ENCODE measurements at places on chromosomes 6 and 20.

GRCh38 chr6:17271628-17272027 is 9.5 kb upstream of the RBM24 start:
- H3K4me1 ChIP-seq: no peaks in the 10 kb centered on the region
- H3K27me3 ChIP-seq: no peaks in the 10 kb centered on the region
- no peak for DNase-seq
- no peak overlapping the region for H3K4me3 ChIP-seq
- H3K36me3 ChIP-seq: no peaks in the 10 kb centered on the region

- H3K27me3 ChIP-seq: no peaks in the 10 kb centered on the region
- H3K4me1 ChIP-seq: no peaks in the 10 kb centered on the region
- no peak for DNase-seq
- H3K36me3 ChIP-seq: no peaks in the 10 kb centered on the region
- H3K27ac ChIP-seq: no peak overlapping the region
- no peak overlapping the region for H3K4me3 ChIP-seq
Observed at GRCh38 chr6:3798055-3798919, 46.8 kb upstream of the PXDC1 start.

GRCh38 chr6:96899451-96899998 is 1.8 kb upstream of the NDUFAF4 start:
- H3K27ac ChIP-seq: no peak overlapping the region
- peaks cover 5% of the 10 kb centered on the region for H3K4me1 ChIP-seq
- DNase-seq: no peak
- H3K36me3 ChIP-seq: peaks cover 16% of the 10 kb centered on the region

DNA sequence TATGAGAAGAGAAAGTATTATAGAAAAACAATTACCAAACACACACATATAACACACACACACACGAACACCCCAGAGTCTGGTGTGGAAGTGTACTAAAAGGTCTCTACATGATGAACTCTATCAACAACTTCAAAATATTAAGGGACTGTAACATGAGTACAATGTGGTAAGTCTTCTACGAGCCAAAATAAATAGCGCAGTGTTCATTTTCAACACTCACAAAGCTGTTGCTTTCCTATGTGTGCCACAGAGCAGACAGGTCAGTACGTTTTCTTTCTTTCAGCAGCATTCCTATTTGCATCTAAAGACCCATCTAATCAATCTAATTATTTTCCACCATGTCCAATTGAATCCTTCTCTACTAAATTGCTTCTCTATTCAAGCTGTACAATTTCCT is 12.1 kb upstream of the CNKSR3 start:
- H3K27me3 ChIP-seq: no peaks in the 10 kb centered on the region
- H3K27ac ChIP-seq: no peak overlapping the region
- DNase-seq: no peak
- no peaks in the 10 kb centered on the region for H3K4me1 ChIP-seq
- H3K36me3 ChIP-seq: no peaks in the 10 kb centered on the region

- H3K4me3 ChIP-seq: no peak overlapping the region
- H3K4me1 ChIP-seq: no peaks in the 10 kb centered on the region
- H3K36me3 ChIP-seq: no peaks in the 10 kb centered on the region
- no peak for DNase-seq
- no peaks in the 10 kb centered on the region for H3K27me3 ChIP-seq
Observed at GRCh38 chr6:141890661-141891060, 242.1 kb upstream of the GJE1 start.

GRCh38 chr20:49658508-49658907 is 55.2 kb downstream of the B4GALT5 start:
- H3K27ac ChIP-seq: no peak overlapping the region
- no peak overlapping the region for H3K4me3 ChIP-seq
- peaks cover 15% of the 10 kb centered on the region for H3K36me3 ChIP-seq

All from natural killer cell (primary cell).